ENCODE measurements at places on chromosomes 11 and 22.

- no peak for DNase-seq
Observed at GRCh38 chr22:33274214-33275072, 216.3 kb upstream of the SYN3 start.

- no peak for DNase-seq
Observed at GRCh38 chr11:114472661-114473060, 33.4 kb downstream of the REXO2 start.

DNA sequence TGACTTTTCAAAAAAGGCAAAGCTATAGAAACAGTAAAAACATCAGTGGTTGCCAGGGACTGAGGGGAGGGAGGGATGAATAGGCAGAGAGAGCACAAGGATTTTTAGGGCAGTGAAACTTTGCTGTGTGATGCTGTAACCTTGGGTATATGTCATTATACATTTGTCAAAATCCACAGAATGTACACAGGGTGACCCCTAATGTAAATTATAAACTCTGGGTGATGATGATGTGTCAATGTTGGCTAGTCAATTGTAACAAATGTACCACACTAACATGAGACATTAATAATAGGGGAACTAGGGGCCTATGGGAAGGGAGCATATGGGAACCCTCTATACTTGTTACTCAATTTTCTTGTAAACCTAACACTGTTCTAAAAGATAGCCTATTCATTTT is 24.8 kb downstream of the RIBC2 start:
- DNase-seq, result no peak

- DNase-seq, result no peak
Observed at GRCh38 chr11:68463714-68464113, 3.2 kb downstream of the PPP6R3 start.

- no peak for DNase-seq
Observed at GRCh38 chr22:18111759-18112330, 1.2 kb downstream of the TUBA8 start.

GRCh38 chr11:27701355-27702105 is 1.3 kb upstream of the BDNF start:
- no peak for DNase-seq

DNA sequence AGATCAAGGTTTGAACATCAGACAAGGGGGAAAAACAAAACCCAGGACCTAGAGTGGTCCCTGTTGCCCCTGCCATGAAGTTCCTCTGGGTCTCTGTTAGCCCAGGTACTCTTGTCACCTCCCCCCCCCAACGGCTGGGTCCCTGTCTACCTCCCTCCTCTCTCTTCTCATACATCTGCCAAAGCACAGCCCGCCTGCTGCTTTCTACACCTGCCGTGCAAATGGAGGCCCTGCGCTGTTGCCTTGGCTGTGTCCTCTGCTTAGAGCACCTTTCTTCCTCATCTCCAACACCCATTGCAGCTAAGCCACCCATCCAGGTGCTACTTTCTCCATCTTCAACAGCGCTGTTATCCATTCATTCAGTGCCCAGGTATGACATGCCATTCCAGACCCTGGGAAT is 99.2 kb downstream of the TP53I11 start:
- DNase-seq, result no peak

DNA sequence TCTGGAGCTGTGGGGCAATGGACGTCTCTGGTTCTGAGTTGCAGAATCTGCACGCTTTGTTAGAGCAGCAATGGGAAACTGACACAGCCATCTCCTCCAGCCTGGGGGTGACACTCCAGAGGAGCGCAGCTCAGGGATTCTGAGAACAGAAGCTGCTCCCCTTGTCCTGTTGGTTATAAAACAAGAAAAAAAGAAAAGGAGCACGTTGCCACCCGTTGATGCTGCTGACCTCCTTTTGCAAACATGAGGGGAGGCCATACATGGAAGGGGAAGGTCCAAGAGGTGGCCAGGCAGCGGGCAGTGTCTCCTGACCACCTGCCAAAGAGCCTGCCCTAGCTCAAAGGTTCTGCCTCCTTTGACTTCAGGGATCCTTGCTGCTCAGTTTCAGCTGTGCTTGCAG is 61.0 kb downstream of the SPATA19 start:
- DNase-seq, result no peak

DNA sequence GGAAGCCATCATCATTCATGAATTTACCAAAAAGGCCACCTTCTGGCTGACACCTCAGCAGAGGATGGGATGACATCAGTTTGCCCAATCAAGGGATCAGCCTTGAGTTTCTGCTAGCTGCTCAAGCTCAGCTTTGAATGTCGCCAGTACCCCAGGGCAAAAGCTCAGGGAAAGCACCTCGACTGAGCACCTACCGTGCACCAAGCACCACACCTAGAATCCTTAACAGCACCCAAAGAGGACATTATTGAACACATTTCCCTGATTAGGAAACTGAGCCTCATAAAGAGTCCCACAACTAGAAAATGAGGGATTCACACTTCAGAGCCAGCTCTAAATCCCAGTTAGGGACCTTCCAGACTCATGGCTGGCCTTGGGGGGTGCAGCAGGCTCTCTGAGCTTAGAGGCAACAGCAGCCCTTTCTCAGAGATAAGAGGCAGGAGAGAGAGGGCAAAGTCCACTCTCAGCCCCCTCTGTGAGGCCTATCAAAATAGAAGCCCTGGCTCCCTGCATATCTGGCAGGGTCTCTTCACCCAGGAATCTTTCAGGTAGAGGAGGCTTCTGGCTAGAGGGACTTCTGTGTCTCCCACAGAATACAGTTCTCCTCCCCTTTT is 13.4 kb upstream of the DAGLA start:
- no peak for DNase-seq

DNA sequence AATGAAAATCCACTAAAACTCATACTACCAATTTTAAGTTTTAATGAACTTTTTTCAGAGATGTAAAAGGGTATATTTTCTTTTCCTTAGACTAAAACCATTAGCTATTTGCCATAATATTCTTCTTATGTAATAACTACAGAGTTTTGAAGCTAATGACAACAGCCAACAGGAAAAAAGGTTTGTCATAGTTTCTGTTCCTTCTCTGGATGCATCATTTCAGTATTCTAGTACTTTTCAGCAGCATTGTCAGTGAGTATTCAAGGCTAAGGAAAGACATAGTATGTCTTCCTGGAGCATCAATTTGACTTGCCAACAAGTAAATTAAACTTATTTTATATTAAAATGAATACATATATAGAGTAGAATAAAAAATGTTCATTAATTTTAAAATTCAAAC is 166.0 kb downstream of the METTL15 start:
- no peak for DNase-seq

DNA sequence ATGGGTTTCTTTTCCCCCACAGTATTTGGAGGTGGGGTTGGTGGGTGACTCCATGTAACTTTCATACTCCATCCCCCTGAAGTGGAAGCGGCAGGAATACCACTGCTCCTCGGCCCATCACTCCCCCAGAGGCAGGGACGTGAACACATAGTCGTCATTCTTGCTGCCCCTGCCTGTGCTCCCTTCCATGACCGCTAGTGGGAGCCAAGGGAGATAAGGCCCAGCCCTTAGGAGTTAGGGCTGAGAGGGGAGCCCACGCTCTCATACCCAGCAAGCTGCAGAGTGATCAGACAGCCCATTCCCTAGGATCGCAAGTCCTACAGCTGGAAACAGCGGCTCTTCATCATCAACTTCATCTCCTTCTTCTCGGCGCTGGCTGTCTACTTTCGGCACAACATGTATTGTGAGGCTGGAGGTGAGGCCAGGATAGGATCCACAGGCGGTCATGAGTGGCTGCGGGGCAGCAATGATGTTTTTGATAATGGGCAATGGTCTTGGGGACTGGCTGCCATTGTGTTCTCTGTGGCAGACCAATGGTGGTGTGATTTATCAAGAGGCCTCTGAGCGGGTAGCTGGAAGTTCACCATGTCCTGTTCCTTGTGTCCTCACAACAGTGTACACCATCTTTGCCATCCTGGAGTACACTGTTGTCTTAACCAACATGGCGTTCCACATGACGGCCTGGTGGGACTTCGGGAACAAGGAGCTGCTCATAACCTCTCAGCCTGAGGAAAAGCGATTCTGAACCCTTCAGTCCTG is 15.9 kb downstream of the RHOG start:
- no peak for DNase-seq

- no peak for DNase-seq
Observed at GRCh38 chr11:17391493-17392355, 3.3 kb upstream of the KCNJ11 start.

DNA sequence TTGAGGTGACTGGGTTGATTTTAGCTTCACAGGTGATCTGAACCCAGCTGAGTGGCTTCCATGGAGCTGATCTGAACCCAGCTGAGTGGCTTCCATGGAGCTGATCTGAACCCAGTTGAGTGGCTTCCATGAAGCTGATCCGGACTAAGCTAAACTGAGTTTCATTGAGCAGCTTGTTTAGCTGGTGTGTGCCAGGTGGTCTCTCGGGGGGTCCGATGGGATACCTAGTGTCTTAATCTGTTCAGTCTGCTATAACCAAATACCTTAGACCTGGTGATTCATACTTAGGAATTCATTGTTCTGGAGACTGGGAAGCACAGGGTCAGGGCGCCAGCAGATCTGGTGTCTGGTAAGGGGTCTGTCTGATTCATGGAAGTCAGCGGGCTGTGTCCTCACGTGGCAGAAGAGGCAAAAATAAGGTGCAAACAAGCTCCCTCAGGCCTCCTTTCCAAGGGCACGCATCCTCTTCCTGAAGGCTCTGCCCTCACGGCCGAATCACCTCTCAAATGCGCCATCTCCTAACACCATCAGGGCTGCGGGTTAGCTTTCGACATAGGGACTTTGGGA is 52.5 kb upstream of the KCNQ1OT1 start:
- no peak for DNase-seq

- no peak for DNase-seq
Observed at GRCh38 chr11:10461276-10461790, 6.3 kb downstream of the AMPD3 start.

DNA sequence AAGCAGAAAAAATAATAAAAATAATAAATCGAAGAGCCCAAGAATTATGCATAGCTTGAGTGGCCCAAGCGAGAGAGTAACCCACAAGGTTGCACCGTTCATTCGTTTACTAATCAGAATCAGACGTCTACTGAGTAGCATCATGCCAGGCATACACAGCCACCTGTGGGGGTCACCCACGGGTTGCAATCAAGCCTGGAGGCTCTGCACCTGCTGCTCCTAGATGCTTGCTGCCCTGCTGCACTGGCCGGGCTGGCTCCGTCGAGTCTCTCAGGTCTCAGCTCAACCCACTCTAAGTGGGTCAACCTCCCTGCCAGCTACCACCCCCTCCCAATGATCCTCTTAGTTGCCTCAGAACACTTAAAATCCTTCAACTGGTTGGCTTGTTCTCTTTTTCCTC is 2.0 kb upstream of the TESMIN start:
- DNase-seq, result no peak

GRCh38 chr22:35043252-35043933 is 22.6 kb upstream of the ISX start:
- DNase-seq, result no peak

DNA sequence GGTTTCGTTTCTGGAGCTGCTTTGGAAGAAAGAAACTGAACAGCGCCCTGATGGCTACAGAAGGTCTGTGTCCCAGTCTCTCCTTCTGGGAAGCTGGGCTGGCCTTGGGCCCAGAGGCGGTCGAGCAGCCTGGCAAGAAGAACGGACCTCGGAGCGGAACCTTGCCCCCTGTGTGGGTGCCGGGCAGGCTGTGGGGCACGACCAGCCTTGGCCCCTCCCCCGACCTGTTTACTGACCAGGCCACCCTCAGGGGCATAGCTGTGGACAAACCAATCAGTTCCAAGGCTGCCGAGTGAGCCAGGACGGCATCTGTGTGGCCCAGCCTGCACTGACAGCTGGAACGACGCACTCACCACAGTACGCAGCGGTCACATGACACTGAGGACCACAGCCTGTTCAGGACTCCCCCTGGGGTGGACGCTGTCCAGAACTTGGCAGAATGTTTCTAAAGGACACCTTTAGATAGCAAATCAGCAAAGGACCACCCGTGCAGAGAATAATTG is 7.2 kb downstream of the PIM3 start:
- no peak for DNase-seq

- no peak for DNase-seq
Observed at GRCh38 chr22:23180301-23180892, at the start of gene BCR. Gene BCR (plus strand): TSS chr22:23180509. CDS start chr22:23180961, 452 bp downstream.

GRCh38 chr11:17478070-17478469 is 1.4 kb upstream of the ABCC8 start:
- no peak for DNase-seq

DNA sequence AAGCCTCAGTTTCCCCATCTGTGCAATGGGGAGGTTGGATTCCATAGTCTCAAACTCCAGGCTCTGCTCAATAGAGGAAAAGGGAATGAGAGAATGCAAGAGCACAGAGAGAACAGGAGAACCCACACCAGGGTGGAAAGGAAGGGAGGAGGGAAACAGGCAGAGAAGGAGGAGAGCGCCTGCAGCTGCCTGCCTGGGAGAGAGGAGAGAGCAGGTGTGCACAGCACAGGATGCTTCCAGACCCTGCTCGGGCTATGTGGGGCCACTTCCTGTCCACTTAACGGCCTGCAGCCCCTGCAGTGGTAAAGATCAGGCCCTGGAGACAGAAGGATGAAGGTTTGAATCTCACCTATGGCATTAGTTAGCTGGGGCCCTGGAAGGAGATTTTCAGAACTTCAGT is 12.3 kb downstream of the LRRC32 start:
- DNase-seq, result no peak

DNA sequence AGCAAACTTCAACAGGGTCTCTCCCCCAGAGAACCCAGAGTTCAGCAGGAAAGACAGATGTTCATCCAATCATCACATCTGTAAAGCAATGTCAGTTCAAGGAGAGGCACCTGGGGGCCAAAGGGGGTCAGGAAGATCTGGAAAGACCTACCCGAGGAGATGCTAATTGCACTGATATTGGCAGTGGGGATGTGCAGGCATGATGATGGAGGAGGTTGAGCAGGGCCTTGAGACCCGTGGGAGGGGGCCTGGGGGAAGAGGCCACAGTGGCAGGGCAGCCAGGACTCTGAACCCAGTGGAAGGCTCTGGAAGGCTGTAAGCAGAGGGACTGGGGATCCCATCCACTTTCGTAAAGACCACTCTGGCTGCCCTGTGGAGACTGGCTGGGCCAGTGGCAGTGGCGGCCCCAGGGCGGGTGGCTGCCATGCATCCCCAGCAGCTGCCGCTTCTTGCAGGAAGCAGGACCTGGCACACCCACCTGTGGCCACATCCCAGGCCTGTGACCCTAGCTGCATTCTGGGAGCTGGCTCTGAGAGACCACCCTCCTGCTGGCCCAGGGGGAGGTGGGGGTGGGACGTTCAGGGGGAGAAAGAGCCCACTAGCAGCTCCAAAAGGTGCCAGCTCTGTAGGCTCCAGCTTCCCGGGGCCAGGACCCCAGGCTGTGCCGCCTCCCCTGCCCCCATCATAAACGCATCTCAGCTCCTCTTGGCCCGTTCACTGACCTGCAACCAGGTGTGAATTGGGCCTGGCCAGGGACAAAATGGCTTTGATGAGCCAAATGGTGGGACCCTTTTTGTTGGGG is 59.9 kb upstream of the FGF3 start:
- DNase-seq, result no peak

DNA sequence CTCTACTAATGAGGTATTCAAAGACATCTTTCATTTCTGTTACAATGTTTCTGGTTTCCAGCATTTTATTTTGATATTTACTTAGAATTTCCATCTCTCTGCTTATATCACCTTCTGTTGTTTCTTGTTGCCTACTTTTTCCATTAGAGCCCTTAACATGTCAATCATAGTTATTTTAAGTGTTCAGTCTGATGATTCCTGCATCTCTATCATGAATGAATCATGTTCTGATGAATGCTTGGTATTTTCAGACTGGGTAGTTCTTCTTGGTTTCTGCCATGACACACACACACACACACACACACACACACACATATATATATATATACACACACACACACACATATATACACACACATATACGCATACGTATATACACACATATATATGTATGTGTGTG is 486.4 kb upstream of the ISX start:
- DNase-seq, result no peak

GRCh38 chr11:34232807-34233206 is 125.0 kb downstream of the ABTB2 start:
- DNase-seq, result no peak

Measured in non-pigmented ciliary epithelial cell (primary cell).